ENCODE measurements at places on chromosomes 1 and 21.

DNA sequence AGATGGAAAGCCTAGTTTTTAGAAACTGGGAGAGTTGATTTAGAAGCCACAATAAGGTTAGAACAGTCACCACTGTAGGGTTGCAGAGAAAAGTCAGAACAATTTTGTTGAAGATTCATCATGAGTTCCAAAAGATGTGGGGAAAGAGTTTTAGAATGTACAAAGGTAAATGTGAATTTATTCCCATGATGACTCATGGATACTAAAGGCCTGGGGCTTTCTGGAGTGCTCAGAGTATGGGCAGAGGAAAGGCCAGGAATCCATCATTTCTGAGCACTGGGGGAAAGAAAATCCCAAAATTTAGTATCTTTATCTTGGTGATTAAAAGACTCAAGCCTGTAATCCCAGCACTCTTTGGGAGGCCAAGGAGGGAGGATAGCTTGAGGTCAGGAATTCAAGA lies 17.8 kb downstream of the YBX1 start:
- DNase-seq, result no peak

DNA sequence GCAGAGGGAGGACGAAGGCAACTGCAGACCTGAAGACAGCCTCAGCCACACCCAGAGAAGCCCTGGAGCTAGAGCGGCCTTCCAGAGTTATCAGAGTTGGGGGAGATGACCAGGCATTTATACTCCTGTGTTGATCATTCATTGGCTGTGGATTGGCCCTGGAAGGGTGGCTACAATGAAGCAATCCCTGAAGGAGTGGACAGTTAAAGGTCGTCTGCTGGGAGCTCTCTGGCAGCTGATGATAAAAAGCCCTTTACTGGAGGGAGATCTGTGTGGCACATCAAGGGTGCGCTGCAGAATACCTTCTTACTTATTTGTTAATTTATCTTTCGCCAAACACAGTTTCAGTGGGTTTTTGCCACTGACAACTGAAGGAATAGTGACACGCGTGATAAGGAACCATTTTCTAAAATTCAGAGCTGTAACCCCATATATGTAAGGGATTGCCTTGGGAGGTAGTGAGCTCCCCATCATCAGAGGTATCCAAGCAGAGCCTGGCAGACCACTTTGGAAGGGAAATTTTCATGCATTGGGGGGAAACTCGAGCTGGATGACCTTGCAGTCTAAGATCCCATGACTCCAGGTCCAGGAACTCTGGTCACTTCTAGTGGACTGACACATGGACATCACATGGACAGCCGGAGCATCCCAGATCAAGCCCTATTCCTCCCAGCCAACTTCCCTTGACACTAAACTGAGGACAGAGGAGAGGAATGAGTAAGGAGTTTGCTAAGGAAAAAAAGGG lies 126.4 kb upstream of the GADD45A start:
- no peak for DNase-seq

GRCh38 chr1:7227654-7228053 lies 442.4 kb downstream of the CAMTA1 start:
- no peak for DNase-seq

DNA sequence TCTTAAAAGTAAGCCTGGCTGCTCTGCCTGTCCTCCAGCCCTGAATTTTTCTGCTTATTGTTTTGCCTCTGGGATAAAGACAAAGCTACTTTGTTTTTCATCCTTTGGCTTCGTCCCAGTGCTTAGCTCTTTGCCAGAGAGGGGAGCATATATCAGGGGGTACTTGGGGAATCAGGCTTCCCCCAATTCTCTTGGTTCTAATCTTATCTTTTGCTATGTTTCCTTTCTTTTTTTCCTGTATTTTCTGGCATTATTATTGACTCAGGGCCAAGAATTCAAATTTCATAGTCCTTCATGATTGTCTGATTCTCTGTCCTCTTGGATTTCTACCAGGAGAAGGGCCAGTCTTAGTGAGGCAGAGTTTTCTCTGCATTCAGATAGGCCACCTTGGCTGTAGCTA lies 51.2 kb downstream of the GIPC2 start:
- no peak for DNase-seq

DNA sequence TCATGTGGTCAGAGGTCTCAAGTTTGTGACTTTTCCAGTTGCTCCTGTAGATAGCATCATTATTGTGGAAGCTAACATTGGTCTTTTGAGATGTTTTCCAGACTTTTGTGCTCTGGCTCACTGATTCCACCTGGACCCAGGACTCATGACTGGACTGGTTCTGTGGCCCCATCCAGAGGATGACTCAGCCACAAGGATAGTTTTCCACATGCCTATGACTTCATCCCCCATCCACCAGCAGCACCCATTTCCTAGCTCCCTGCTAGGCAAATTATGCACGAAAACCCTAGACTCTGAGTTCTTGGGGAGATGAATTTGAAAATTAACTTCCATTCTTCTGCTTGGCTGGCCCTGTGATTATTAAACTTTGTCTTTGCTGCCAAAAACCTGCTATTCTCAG lies 949.3 kb downstream of the MRPL39 start:
- DNase-seq, result no peak

GRCh38 chr1:113782406-113782805 lies 23.1 kb upstream of the PHTF1 start:
- DNase-seq, result no peak

GRCh38 chr1:10252508-10252907 lies 42.1 kb downstream of the KIF1B start:
- DNase-seq, result no peak

DNA sequence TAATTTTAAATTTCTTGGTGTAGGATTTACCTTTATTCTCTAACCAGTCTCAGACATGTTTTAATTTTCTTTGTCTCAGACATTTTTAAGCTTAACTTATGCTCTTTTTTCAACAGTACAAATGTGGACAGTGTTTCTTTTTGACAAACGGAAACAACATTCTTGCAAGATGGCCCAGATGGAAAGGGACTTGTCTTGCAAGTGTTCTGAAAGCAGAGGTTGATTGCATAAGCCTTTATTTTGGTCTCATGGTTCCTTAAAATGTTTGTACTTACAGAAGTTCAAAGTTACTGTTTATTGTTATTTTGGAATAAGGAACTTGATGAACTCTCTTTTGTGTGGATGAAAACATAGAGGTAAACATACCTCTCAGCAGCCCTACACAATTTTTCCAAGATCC lies 22.9 kb downstream of the SMAP2 start:
- DNase-seq, result no peak

DNA sequence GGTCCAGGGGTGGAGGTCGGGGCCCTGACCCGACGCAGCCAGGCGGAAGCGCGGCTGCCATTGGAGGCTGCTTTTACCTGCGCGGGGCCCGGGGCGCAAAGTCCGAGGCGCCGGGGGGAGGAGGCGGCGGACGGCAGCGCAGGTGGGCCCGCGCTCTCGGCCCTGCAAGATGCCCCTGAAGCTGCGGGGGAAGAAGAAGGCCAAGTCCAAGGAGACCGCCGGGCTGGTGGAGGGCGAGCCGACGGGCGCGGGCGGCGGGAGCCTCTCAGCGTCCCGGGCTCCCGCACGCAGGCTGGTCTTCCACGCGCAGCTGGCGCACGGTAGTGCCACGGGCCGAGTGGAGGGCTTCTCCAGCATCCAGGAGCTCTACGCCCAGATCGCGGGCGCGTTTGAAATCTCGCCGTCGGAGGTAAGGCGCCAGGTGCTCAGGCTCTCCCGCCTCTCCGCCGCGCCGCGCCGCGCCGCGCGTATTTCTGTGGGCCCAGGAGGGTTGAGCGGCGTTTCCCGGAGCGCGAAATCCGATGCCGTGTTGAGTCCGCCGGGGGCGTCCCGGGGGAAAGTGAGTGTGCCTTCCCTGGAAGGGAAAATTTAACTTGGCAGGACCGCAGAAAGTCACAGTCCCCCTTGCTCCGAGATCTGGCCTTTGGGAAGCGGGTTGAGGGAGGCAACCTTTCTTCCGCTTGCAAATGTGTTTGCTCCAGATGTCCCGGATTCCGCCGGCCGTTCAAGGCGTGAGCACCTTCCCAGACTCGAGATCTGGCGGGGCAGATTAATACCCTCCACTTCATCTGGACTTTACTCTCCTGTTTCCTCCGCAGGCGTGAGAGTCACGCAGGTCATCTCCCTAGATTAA lies at the start of gene GIPC2:
Gene GIPC2 (plus strand): TSS at position 41 of the 853 bp plus-strand sequence. CDS start 129 bp downstream, at position 170.
- DNase-seq, result no peak

DNA sequence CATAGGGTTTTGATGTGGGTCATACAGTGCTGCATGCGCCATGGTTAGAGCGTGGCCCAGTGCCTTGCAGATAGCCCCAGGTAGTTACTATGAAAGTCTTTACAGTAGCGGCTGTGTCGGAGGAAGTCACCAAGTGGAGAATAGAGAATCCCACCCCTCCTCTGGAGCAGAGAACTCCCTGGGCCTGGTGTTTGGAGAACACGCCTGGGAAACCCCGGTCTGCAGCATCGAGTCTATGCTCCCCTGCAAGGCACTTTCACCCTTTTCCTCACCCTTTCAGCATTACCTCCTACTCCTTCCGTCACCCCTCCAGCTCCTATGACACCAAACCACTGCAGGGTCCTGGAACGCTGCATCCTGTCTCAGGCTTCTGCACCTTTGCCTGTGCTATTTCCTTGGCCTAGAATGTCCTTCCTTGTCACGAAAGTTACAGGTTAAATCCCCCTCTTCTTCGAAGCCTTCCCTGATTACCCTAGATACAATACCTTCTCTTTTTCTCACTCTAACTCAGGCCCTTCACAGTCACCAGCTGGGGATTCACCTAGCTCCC lies 2.7 kb upstream of the SLC1A7 start:
- no peak for DNase-seq

- no peak for DNase-seq
Measured at GRCh38 chr1:184823080-184823479, 68.4 kb upstream of the EDEM3 start.

- DNase-seq, result no peak
Measured at GRCh38 chr1:41851589-41851988, 67.1 kb downstream of the HIVEP3 start.

DNA sequence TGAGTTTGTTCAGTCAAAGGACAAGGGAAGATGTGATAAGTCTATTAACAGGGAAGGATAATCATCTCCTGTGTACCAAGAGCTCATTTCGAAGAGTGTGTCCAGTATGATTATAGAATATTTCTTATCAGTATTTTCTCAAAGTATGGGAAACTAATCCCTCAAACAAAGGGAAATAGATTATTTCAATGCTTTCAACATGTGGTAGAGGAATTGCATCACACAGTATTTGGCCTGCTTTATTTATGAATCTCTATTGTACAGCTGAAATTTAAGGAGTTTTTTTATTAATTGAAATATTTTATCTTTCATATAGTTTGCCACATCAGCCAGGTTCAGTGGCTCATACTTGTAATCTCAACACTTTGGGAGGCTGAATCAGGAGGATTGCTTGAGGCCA lies 151.0 kb downstream of the CLEC20A start:
- DNase-seq, result no peak

DNA sequence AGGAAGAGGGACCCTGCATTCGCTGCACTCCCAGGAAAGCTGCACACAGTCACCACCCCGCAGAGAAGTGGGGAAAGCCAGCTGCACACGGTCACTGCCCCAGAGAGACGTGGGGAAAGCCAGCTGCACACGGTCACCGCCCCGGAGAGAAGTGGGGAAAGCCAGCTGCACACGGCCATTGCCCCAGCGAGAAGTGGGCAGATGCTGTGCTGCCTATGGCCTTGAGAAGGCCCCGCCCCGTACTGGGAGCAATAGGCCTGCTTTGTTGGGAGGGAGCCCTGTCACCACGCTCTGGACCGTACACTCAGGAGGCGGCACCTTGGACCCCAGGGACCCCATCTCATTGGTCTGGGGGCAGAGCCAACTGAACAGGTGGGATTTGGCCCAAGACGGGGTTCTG lies 4.3 kb upstream of the GPR153 start:
- no peak for DNase-seq

- DNase-seq, result peak; percentile 37
Measured at GRCh38 chr1:15684042-15684461, at the start of gene PLEKHM2. Gene PLEKHM2 (plus strand): TSS chr1:15684320. CDS start chr1:15684559, 239 bp downstream.

DNA sequence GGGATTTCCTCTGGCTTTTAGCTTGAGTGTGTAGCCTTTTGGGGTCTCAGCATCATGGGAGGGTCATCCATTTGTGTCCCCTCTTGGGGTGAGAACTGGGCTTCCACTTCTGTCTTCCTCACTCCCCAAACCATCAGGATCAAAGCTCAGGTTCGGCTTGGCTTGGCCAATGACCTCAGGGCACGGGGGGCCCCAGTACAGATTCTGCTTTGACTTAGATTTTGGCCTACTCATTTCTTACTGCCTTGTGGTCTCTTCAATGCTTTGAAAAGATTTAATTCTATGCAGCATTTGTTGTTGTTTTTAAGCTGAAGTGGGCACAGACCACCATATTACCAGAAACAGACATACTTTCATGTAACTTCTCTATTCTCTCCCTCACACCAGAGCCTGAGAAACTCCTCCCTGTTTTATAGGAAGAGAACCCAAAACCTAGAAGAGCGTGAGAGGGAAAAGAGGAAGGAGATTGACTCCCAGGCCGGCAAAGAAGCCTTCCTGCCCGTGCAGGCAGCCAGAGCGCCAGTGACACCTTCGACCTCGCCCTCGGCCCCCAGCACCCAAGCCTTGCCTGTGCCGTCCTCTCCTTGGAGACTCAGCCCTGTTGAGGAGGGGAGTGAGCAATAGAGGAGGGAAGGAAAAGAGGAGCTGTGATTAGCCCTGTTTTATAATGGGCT lies 1.9 kb upstream of the S100A3 start:
- DNase-seq, result no peak

DNA sequence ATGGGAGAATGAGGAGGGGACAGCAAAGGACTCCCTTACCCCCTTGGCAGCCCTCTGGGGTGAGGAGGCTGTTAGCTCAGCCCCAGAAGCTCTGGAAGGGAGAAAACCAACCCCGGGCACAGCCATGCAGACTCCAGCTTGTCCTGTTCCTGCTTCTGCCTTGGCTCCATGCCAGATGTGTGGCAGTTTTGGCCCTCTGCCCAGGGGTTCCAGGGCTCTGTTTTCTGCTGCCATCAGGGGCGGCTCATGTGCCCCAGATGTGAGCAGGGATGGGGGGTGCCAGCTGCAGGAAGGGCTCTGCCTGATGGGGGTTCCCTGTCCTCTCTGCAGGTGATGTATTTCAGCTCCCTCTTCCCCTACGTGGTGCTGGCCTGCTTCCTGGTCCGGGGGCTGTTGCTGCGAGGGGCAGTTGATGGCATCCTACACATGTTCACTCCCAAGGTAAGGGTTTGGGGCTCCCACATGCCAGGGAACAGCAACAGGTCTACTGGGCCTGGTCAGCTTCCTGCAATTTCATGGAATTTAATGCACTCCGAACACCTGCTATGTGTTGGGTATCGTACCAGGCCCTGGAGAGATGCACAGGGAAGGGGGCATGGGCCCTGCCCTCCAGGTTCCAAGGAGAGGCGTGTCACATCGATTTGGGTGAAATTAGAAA lies 26.1 kb downstream of the SLC6A17 start:
- no peak for DNase-seq

GRCh38 chr1:224722838-224723237 lies 106.7 kb downstream of the CNIH3 start:
- DNase-seq, result no peak

- DNase-seq, result no peak
Measured at GRCh38 chr1:209879539-209879938, 51.8 kb downstream of the UTP25 start.
